GM23248 (cell line): ENCODE measurements at places on chromosomes 16 and 17. TPM values are rescaled to one million over a fixed set of nuclear protein-coding genes. Genes with fewer than 3 reads are reported as not detected.

GP2 gene
- total RNA-seq = not detected in 2 replicates

ADGRG3 gene
- total RNA-seq = not detected in 2 replicates

DNA sequence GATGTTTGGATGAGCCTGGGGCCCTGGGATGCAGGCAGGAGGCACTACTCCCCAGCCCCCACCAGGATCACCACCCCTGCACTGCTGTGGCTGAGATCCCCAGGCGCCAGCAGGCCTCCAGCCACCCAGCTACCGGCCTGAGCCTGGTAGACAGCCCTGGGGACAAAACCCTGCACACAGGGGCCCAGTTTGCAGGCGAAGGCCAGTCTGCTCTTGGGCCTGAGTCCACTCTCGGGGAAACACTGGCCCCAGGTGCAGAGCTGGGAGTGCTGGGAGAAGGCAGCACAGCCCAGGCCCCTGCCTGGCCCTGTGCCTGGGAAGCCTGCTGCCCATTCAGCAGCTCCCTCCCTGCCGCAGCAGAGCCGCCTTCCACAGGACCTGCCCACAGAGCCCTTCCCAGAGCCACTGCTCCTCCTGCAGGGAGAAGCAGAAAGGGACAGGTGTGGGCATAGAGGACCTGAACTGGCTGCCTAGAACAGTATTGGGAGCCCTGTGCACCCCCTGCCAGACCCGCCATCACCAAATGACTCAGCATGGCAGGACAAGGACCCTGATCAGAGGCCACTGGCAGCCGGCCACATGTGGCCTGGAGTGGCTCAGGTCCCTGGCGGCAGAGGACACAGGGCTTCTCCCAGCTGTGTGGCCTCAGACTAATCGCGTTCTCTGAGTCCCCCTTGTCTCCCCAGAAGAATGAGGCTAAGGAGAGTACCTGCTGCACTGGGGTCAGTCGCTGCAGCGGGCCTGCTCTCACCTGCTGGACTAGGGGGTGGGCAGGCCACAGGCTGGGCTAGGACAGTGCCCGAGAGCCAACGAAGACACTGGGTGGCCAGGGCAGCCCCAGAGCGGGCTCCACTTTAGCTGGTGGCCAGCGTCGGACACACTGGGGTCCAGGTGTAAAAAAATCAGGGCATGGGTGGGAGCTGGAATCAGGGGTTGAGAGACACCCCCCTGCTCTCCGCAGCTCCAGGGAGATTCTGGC is 10.7 kb downstream of the MSRB1 start:
- H3K4me1 ChIP-seq = no peaks in the 10 kb centered on the region
- DNase-seq = no peak
- H3K4me3 ChIP-seq = no peak overlapping the region
- H3K36me3 ChIP-seq = no peaks in the 10 kb centered on the region

OR1F1 gene
- total RNA-seq = 5.3 TPM in 1 of 2 replicates, not detected in the other

GRCh38 chr16:82621781-82622180 is 5.0 kb upstream of the CDH13 start:
- no peaks in the 10 kb centered on the region for H3K4me1 ChIP-seq
- no peak overlapping the region for H3K27ac ChIP-seq
- H3K27me3 ChIP-seq = peaks cover 24% of the 10 kb centered on the region

- no peak overlapping the region for H3K27ac ChIP-seq
- no peak overlapping the region for H3K4me3 ChIP-seq
- peaks cover 13% of the 10 kb centered on the region for H3K4me1 ChIP-seq
- peak; percentile 32 for DNase-seq
Observed at GRCh38 chr17:46944931-46945330, 22.0 kb downstream of the GOSR2 start.

TBC1D3H gene
- not detected in 2 replicates for total RNA-seq

DNA sequence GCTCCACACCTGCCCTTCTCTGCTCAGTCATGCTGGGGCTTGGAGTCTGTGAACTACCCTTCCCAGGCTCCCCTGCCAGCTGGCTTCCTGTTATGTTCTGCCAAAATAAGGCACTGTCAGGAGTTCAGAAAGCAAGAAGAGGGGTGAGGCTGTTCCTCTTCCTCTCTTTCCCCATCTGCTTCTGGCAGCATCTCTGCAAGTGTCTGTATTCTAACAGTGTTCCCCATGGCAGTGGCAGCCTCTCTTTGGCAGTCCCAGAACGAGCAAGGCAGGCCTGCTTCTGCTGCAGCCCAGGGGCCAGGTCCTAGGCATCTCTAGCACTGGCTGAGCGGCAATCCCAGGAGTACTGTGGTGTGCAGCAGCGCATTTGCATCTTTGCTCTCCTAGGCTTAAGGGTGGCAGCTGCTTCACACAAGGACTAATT is 219.1 kb downstream of the STX8 start:
- peaks cover 18% of the 10 kb centered on the region for H3K4me1 ChIP-seq
- H3K27me3 ChIP-seq = no peaks in the 10 kb centered on the region
- DNase-seq = no peak
- H3K27ac ChIP-seq = no peak overlapping the region
- no peaks in the 10 kb centered on the region for H3K36me3 ChIP-seq
